ENCODE measurements at places on chromosomes 7 and 10.

- no peak for DNase-seq
Measured at GRCh38 chr7:5207131-5207530, 17.1 kb downstream of the WIPI2 start.

- DNase-seq: no peak
Measured at GRCh38 chr10:73894245-73894971, 16.5 kb upstream of the PLAU start.

DNA sequence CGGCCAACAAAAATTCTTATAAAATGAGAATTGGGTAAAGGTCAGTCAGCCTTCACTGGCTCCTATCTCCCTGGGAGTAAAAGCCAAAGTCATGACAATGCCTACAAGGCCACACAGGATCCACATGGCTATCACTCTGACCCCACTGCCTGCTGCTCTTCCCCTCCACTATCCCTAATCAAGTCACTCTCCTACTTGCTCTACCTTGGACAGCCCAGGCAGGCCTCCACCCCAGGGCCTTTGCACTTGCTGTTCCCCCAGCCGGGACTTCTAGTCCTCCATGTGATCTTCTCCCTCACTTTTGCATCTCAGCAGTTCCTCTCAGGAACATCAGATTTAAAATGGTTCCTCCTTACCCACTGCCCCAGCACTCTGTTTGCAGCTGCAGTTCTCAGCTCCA is 50.6 kb downstream of the PRR15 start:
- DNase-seq: no peak

GRCh38 chr7:73734619-73735527 is 3.7 kb downstream of the ABHD11 start:
- DNase-seq: peak; percentile 83

GRCh38 chr10:96097865-96098264 is 32.2 kb upstream of the ZNF518A start:
- no peak for DNase-seq
